NT2/D1 (cell line): ENCODE measurements at places on chromosomes 4 and X.

- DNase-seq, result no peak
These were observed 29.3 kb downstream of the CRMP1 start for GRCh38 chr4:5863461-5864113.

DNA sequence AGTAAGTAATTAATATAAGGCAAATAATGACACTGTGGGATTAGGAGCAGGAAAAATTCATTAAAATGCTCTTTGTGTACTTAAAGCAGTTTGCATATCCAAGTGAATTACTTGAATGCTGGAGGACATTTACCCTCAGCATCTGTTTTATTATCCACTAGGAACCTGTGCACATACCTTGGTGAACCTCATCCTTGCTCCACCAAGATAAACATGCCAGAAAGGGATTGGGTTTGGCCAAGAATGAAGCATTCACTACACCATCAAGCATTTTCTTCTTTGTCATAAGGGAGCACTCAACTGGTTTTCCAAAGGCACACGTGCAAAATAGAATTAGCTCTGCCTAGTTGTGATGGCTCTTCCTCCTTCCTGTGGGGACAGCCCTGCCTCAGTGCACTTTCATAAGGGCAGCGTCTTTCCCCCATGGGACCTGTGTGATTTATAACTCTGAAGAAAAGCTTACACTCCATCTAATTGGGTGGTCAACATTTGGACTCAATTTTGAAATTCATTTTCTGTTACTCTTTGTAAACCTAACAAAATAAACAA lies 291.7 kb downstream of the USP46 start:
- no peak for DNase-seq

DNA sequence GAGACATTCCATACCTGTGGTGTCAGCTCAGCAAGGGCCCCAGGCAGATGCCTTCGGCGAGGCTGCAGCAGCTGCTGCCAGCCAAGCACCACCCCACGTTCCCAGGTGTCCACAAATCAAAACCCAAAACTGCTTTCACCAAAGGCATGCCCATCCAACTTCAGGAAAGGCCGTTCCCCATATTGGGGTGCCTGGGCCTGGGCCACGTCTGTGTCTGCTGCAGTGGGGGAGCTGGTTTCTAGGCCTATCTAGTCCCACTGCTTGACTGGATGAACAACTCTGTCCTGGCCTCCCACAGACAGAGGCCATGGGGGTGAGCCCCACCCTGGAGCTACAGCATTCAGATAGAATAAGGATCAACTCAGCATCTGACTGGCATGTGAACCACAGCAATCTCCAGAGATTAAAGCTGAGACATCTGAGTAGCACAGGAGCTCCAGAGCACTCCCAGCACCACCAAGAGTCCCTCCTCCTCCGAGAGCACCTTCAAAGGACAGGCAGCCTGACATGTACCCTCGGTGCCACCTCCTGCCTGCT lies 37.0 kb downstream of the NAT8L start:
- DNase-seq, result no peak

DNA sequence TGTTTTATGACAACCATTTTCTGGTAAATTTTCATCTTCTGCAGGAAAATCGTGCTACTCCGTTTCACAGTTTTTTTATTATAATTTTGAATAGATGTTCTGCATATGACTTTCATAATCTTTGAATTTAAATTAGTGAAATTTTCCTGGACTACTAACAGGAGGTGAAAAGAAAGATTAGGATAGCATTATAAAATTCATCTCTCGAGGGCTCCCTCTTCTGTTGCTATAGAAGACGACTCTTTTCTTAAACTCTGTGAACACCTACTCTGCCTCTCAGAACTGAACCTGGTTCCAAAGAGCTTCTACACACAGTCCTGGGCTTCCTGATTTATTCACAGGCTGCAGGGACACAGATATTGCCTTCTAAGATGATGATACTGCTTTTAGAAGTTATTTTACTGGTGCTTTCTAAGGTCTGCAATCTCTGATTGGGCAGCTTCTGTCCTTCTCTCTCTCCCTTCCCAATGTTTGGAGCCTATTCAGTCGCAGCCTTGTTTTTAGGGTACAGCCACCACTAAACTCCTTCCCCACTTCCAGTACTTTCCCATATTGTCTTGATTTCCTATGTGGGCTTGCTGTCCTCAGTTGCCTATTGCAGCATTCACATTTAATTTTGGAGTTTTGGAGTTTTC lies 10.1 kb upstream of the SAP30 start:
- no peak for DNase-seq

- no peak for DNase-seq
These were observed 1.6 kb upstream of the UNC5C start for GRCh38 chr4:95550115-95550987.

- DNase-seq, result peak; percentile 81
These were observed 605 bp upstream of the FAT1 start for GRCh38 chr4:186724058-186724863.

GRCh38 chr4:5041699-5042098 lies 9.6 kb upstream of the STK32B start:
- DNase-seq, result no peak

DNA sequence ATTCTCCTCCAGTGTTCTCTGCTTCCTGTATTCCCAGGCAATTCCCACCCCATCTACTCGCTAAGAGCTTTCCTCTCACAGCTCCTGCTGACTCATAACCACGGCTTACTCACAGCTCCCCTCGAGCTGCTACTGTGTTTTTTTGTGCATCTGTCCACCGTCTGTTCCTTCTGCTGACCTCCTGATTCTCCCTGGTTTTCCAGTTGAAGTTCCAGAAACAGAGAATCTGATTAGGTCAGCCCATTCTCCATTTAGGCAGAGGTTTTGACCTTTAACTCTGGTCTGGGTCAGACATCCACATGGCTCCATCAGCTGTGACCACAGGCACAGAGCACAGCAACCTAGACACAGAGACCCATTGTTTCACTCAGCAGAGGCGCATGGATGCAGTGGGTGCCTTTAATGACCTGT lies 5.5 kb upstream of the SMIM20 start:
- no peak for DNase-seq

- no peak for DNase-seq
These were observed 14.1 kb downstream of the MBNL3 start for GRCh38 chrX:132474544-132475248.

DNA sequence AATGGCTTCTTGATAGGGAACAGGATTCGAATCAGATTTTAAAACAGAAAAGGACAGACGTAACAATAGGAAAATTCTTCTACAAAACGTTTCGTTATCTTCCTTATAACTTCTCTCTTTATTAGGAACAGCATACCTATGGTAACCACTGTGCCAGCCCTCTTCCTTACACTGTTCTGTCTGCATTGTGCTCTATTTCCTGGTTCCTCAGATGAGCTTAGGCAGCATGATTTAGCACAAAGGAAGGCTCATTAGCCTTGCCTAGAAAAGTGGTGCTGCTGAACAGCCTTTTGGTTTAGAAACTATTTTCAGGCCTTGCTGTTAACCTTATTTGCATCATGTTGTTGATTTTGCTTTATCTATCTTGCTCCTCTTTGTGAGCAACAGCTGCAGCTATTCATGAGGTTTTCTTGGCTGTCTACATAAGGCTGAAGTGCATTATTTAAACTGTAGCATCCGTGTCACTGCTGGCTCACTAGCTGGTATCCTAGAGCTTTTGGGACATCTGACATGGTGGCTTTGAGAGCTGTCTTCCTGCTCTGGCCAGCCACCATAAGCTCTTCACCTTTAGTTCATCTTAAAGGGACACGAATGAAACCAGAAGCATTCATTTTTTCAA lies 69.9 kb upstream of the NRK start:
- DNase-seq, result no peak

DNA sequence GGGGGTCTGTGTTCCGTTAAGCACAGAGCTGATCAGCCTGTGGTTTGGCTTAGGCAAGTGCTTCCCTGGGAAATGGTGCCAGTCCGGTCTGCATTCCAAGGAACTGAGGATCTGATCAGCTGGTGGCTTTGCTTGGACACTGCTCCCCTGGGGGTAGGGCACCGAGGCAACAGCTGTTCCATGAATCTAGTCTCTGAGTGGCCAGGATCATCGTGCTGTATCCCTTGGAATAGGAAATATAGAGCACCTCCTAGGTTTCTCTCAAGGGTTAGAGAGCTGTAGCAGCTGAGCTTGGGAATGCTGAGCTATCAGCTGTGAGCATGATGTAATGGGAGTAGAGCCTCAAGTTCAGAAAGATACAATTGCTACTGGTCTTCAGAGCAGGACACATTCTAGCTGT lies 863.9 kb downstream of the RAPGEF2 start:
- DNase-seq, result no peak
